Neuronal stem cell (in vitro differentiated cells): ENCODE measurements at places on chromosomes 2 and 18.

DNA sequence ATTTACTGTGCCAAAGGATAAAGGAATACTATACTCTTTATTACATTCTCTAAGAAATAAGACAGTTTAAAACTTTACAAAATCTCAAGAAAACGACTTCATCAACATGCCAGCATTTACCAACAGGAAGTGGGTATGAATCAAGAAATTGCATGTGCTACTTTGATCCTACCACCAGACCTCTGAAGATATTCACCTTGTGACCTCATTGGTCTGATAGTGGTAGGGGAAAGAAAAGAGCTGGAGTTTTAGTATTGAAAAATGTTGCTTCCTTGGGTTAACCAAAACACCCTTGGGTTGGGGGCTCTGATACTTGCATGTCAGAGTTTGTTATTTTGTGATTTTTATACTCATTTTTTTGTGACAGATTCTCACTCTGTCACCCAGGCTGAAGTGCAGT is 84.1 kb upstream of the LPIN2 start:
- DNase-seq, result no peak

- no peak for DNase-seq
Observed at GRCh38 chr2:42725657-42726056, 38.3 kb downstream of the OXER1 start.

- DNase-seq, result no peak
Observed at GRCh38 chr2:65429786-65430602, 2.4 kb downstream of the SPRED2 start.

DNA sequence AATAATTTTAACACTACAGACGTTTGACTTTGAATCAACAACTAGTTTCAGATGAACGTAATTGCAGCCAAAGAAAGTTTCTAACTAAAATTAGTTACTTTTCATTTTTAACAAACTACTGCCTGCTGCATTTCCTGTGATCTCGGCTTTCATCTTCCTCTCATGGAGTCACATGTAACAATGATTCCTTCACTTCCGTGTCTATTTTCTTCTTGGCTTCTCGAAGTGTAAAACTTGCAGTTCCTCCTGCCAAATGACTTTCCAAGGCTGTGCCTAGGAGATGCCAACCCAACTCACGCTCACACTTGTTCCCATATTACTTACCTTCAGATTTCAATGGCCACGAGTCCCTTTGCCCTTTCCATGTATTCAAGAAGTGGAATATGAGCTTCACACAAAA is 1406.3 kb upstream of the CELF4 start:
- DNase-seq, result no peak

DNA sequence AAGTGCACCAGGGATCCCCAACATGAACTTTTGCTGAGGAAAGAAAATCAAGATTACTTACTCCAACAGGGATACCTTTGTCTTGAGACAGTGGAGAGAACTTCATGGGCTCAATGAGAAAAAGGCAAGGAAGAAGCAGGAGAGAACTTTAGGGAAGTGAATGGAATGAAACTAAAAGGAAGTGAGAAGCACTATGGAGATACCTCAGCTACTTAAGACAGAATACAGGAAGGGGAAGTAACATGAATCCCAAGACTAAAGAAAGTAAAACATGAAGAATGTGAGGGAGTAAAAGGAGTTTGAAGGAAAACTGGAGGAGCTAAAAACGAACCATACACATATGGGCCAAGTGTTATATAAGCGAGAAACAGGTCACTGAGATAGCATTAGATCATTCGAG is 32.4 kb upstream of the ACTR3 start:
- DNase-seq, result no peak

DNA sequence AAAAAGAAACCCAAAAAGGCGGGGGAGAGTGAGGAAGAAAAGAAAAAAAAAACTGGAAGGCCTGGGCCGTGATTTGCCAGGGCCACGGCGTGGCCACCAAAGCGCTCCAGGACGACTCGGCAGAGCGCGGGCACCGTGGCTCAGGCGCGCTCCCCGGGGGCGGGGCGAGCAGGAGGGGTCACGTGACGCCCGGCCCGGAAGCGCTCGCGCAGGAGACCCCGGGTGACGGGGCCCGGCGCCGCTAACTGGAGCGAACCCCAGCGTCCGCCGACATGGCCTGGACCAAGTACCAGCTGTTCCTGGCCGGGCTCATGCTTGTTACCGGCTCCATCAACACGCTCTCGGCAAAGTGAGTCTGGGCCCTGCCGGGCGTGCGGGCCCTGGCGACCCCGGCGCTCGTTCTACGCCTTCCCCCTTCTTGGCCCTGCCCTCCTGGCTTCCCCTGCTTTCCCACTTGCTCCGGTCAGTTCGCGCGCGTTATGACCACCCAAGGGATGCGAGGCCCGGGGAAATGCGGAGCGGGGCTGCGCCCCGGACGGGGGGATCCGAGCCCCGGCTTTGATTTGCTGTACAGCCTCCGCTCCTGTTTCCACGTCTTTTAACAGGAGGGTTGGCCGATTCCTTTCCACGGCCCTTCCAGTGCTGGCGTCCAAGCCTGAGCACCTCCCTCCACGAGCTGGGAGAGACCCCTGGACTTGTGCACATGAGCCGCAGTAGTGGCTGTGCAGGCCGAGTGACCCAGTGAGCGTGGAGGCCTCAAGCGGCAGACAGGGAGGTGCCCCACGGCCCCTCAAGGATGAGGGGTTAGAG is at the start of gene SLC35F6:
Gene SLC35F6 (plus strand): TSS at position 207 of the 810 bp plus-strand sequence. CDS start 66 bp downstream, at position 273.
- DNase-seq, result peak; percentile 71

DNA sequence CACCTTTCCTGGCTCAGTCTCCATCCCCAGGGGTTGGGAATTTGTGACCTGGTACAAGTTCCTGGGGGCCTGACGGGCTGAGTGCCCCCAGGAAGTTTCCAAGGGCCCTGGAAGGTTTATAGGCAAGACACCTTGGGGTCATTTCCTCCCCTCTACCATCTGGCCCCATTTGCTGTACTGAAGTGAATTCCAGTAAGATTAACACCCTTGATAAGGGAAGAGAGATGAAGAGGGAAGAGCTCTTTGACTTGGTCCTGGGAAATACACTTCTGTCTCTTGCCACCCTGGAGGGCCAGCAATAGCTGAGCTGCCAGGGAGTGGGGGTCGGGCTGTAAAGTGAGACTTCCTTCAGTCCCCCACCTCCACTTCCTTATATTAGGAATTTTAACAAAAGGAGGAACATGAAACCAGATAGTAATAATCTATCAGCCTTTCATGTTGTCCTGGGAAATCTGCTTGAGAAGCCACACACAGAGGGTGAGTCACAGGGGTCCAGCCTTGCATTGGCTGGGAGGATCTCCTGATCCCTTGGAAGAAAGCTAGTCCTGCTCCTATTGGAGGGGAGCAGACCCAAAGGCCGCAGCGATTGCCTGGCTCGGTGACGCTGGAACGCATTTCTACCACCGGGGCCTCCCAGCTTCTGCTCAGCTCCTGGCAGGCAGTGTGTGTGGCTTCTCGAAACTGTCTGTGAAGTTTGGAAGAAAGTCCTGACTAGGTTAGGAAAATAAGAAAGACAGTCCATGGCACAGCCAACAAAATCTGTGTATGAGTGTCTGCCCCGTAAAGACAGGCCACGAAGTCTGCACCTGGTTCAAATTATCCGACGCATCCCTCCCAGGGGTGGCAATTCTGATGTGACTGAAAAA is 87.3 kb downstream of the ACAA2 start:
- peak; percentile 61 for DNase-seq

GRCh38 chr2:216516730-216517350 is 18.2 kb downstream of the RPL37A start:
- DNase-seq, result no peak

GRCh38 chr2:23664066-23664788 is 262.7 kb downstream of the ATAD2B start:
- DNase-seq, result no peak

- no peak for DNase-seq
Observed at GRCh38 chr2:64735504-64735903, 81.8 kb upstream of the SERTAD2 start.

DNA sequence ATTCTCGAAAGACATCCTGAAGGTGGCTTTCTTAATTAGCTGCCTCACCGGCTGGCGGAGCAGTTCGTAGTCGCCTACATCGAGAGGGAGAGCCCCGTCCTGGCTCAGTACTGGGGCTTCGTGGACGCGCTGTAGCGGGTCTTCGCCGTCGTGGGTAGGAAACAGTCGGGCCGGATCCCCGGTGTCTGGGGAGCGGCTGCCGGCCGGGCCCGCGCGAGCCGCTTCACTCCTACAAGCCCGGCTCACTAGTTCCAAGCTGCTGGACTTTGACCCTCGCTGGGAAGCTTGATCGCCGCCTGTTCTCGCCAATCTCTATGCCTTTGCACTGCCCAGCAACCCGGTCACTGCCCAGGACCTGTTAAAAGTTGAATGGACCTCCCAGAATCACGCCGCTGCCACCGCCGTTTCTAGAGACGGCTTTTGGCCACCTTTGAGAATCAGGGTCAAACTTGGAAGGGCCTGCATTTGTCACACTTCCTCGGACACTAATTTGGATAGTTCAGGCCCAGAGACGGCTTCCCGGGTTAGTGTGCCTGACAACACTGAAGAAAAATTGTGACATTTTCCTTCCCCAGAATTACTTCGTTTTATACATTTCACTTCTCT is 41.4 kb upstream of the AKAIN1 start:
- no peak for DNase-seq

- DNase-seq, result no peak
Observed at GRCh38 chr2:45776160-45776955, 124.9 kb downstream of the PRKCE start.

DNA sequence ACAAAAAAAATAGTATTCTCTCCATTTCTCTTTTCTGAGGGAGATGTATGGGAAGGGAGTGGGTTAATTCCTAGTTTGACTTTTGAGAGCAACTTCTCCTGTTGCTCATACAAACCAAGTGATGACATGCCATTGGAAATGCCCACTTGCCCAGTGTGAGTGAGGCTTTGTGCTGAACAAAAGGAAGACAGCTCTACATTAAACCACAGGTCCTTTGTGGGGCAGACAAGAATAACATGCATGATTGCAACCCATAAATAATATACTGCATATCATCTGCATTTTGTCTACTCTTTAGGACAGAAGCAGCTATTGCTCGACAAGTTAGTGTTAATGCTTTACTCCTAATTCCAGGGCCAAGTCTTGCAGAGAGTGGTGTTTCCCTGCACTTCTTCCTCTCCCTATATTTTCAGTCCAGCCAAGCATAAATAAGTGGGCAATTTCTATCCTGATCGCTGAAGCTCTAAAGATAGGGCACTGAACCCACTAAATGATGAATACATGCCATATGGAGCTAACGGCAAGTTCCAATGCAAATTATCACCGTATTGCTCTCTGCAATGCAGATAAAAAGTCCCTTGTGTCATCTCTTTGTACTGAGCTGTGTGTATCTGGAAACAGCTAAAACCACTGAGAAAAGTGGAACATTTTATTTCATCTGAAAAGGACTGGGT is 19.4 kb upstream of the EHBP1 start:
- DNase-seq, result no peak

- no peak for DNase-seq
Observed at GRCh38 chr2:69278366-69278765, 108.7 kb downstream of the GFPT1 start.

DNA sequence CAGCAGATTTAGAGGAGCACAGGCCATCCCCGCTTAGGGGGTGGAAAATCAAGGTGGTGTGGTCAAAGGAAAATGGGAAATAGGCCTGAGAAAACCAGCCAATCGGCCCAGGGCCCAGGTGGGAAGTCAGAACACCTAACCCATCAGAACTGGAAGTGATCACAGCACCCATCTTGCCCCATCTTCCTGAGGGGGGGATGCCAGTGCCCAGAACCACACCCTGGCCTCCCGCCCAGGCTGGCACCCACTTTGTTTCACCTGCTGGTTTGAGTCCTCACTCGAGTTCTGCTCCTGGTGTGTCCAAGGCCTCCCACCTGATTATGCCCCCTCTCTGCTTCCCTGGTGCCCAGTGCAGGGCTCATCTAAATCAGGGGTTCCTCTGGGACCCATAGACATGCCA is 174.5 kb downstream of the TNS1 start:
- no peak for DNase-seq

- DNase-seq, result no peak
Observed at GRCh38 chr2:64080179-64080578, 61.0 kb upstream of the VPS54 start.

GRCh38 chr2:27049422-27050280 is 1.8 kb upstream of the AGBL5 start:
- no peak for DNase-seq

DNA sequence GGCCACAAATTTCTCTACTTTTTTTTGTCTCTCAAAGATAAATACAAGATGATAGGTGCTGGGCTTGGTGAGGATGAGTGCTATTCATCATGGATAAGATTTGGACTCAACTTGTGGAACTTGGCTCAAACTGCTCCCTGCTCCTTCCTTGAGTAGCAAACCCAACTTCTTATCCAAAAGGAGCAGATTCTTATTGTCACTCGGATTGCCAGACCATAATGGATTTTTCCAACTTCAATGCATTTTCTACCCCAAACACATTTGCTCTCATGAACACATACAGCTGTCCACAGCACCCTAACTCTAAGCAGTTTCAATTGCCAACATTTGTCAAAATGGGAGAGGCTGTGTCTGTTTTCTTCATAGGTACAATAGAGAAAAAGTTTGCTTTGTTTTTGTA is 99.5 kb upstream of the APCDD1 start:
- DNase-seq, result no peak

DNA sequence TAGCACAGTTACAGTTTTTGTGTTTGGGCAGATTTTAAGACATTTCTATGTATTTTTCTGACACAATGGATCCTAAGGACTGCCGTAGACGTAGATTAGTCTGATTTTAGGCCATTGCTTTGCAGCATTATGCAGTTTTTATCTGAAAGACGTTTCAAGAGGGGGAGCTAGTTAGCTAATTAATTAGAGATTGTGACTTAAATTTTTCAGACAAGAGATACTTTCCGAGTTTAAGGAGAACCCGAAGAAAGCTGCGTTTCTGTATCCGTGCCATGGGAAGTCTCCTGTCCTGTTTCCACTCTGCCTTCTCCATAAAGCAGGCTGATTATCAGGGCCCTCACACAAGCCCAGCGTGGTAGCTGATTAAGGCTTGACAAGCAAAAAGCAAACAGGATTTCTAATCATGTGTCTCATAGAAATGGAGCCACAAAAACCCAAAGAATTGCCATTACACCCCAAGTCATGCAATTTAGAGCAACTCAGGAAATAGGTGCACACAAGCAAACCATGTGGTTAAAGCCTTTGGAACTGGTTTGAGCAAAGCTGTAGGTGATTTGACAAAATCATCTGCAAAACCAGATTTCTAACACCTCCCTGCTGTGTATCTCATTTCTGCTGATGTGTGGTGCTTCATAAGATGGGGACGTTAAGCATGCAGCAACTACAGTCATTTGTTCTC is 808.1 kb downstream of the RNF144A start:
- no peak for DNase-seq

- DNase-seq, result no peak
Observed at GRCh38 chr18:50806208-50806616, 13.6 kb downstream of the MRO start.

DNA sequence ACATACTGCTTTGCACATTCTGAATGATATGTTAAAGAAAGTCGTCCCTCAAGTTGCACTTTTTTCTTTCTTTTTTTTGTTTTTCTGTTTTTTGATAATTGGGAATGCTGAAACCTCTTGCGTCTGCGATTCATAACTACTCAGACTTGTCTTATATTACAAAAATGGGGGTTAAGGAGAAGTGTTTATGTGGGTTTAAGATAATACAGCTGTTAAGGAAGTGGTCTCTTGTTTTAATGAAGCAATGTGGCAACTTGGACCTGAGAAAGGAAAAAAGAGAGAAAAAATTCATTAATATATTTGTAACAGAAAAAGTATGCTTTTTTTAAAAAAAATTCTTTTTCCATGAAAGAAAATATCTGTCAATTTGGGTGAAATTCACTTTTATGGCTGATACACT is 268.5 kb upstream of the CCDC68 start:
- no peak for DNase-seq

- DNase-seq, result no peak
Observed at GRCh38 chr18:77894060-77894459, 644.4 kb downstream of the GALR1 start.

- DNase-seq, result no peak
Observed at GRCh38 chr2:160940699-160941098, 219.5 kb upstream of the TANK start.
